ENCODE measurements at places on chromosomes 3 and 15.

GRCh38 chr3:25689226-25689625 is 24.5 kb upstream of the TOP2B start:
- no peak for DNase-seq

GRCh38 chr3:54621184-54621583 is 306.7 kb downstream of the LRTM1 start:
- DNase-seq = no peak

DNA sequence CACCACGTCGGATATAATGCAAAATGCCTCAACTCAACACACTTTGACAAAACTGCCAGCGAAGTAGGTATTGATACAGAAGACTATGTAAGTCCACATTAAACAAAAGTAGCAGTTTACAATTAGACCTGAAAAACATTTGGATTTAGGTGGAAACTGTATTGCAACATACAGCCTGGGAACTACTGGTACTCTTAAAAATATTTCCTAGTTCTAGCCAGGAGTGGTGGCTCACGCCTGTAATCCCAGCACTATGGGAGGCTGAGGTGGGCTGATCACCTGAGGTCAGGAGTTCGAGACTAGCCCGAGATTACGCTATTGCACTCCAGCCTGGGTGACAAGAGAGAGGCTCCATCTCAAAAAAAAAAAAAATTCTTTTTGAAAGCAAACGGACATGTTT is 246.2 kb downstream of the ZBTB20 start:
- no peak for DNase-seq

DNA sequence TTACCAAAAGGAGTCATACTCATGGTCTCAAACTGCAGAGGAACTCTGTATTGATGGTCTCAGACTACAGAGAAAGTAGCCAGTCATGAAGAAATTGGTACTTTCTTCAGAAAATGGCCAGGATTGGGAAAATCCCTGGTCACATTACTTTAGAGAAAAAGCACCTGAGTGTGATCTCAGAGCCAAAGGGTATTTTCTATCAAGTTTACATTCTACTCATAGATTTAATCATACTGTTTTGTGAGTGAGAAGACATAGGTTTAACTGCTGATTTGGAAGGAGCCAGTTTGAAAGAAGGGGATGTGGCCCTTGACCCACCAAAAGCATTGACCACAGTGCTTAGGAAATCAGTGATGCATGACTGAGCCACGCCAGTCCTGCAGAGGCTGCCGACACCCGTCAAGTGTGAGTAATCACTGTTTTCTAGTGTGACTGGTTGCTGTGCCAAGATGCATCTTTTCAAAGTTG is 203.6 kb downstream of the AKAP13 start:
- peak; percentile 41 for DNase-seq

- no peak for DNase-seq
Measured at GRCh38 chr3:175153595-175153994, 294.5 kb downstream of the NAALADL2 start.

DNA sequence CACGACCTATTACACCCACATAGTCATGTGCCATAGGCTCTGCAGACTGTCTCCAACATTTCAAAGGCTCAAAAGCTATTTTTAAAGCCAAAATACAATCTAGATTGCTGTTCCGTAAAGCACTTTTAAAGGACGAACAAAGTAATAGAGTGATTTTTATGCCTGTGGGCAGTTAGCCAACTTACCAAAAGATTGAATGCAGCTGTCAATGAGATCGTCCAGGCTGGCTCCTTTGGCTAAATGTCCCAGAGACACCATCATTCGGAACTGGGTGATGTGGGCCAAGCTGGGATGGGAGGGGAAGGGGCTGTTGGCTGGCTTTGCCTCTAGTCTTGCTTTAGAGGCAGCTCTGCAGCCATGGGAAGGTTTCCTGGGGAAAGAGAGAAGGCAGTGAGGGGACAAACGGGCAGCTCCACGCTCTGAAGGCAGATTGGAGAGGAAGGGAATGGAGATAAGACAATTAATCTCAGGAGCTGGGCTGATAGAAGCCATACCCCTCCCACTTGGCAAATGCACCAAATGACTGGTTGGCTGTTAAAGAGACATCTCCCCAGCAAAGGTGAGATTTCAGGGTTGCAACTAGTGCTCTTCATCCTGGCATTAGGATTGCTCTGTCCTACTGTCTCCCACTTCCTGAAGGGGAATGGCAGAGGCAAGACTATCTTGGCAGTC is 4.8 kb downstream of the RASGRP1 start:
- no peak for DNase-seq

DNA sequence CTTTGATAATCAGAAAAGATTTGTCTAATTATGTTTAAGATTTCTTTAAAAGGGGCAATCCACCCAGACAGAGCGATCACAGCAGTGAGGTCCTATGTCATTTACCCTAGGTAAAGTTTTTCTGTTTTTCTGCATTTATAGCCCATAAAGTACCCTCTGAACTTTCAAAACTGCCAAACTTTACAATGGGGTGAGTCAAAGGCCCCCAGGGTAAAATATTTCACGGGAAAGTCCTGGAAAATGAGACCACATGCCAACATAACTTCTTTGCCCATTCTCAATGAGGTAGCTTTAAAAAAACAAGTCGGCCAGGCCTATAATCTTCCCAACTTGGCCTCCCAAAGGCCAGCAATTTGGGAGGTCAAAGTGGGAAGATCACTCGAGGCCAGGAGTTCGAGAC is 53.0 kb downstream of the SUCLG2 start:
- no peak for DNase-seq

DNA sequence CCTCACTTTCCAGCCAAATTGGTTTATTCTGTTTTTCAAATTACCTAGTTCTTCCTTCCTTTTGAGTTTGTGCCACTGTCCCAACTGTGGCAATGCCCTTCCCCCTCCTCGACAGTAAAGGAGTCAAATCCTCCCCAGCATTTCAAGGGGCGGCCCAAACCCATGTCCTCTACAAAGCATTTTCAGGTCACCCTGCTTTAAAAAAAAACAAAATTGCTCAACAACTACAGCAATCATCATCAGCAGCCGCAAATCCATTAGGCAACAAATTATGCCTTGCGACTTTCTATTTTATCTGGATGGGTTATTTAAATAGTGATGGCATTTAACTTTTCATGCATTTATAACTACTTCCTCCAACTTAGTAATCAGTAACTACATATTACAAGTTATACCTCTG is 32.7 kb downstream of the PLD1 start:
- DNase-seq = no peak

- no peak for DNase-seq
Measured at GRCh38 chr3:51538115-51538458, 432 bp upstream of the RAD54L2 start.

DNA sequence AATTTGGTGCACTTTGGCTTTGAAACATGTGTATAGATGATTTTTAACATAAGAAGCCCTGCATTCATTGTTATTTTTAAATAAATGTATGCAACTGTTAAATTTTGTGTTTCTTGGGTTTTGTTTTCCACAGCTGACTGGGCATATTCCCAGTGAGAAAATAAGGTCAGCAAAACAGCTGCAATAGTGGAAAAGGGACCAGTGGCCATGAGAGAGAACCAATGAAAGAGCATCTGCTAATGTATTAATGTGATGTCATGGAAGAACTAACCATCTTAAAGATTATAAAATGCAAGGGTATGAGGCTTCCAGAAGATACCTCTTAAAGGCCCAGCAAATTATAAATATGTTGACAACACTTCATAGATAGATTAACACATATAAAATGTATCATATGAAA is 31.0 kb upstream of the KBTBD12 start:
- DNase-seq = no peak

- no peak for DNase-seq
Measured at GRCh38 chr15:57500979-57501576, 90.6 kb upstream of the MYZAP start.

DNA sequence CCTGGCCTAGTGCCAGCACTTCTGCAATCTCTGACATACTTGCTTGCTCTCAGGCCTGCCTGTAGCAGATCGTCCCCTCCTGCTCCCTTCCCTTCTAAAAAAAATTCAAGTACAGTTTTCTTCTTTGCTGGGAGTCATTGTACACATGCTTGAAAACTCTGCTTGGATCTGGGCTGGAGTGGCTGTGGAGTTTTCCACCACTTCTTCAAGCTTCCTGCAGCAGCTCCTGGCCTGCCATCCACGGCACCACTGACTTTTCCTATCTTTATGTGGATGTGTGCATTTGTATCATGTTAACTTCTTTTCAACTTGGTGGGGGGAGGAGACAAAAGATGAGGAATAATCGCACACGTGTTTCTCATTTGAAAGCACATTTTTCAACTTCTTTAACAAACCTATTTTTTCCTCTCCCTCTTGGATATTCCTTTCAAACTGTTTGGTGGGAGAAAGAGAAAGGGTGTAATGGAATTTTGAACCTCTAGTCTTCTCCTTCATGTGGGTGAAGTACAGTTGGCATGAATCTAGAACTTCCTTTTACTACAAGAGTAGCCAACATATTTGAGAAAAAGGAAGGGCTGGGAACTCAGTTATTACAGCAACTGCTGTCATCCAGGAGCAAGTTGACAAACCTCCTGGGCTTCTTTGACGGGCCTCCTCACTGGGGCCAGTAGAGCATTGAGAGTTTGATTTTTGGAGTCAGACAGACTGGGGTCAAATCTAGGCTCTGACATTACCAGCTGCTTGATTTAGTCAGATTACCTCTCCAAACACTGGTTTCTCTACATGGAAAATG is 61.2 kb upstream of the LRTM1 start:
- peak; percentile 51 for DNase-seq

GRCh38 chr15:64742385-64742784 is 33.0 kb downstream of the RBPMS2 start:
- DNase-seq = no peak

DNA sequence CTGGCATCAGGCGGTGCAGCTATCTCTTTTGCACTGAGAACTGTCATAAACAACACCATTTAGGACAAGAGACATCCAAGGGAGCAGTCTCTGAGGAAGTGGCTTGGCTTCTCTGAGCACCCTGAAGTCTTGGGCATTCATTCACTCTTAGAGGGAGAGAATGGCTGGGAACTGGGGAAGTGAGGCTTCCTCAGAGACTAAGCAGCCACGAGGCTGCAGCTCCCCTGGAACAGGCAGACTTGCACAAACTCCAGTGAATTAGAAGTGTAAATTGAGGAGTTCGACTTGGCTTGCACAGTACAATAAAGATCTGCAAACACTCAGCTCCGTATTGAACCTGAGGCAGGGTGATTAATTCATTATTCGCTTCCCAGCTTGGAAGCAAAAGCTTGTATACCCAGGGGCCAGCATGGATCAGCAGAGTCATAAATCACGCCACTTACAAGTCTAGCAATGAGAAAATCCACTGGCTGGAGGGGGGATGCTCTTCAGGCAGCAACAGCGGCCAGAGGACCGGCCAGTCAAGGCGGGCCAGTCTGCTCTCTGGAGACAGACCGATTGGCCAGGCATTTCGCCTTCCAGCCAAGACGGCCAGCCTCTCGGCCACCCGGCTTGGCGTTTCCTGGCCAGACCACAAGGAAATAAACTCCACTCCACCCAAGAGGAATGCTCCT is 118.8 kb upstream of the ADPGK start:
- DNase-seq = no peak

DNA sequence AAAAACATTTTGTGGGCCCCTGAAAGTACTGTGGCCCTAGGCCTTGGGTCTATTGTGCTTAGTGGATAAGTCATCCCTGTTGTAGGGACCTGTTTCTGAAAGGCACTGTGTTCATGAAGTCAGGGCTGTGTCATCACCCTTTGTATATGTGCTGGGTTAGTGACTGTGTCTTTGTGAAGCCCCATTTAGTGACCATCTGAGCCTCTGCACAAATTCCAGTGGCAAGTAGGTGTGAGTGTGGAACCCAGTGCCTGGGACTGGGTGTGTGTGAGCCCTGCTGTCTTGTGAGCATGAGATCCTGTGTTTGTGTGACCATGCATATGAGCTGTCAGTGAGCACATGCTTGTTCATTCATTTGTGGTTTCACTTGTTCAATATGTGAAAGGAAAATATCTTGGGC is 1.2 kb upstream of the HYAL1 start:
- DNase-seq = no peak

DNA sequence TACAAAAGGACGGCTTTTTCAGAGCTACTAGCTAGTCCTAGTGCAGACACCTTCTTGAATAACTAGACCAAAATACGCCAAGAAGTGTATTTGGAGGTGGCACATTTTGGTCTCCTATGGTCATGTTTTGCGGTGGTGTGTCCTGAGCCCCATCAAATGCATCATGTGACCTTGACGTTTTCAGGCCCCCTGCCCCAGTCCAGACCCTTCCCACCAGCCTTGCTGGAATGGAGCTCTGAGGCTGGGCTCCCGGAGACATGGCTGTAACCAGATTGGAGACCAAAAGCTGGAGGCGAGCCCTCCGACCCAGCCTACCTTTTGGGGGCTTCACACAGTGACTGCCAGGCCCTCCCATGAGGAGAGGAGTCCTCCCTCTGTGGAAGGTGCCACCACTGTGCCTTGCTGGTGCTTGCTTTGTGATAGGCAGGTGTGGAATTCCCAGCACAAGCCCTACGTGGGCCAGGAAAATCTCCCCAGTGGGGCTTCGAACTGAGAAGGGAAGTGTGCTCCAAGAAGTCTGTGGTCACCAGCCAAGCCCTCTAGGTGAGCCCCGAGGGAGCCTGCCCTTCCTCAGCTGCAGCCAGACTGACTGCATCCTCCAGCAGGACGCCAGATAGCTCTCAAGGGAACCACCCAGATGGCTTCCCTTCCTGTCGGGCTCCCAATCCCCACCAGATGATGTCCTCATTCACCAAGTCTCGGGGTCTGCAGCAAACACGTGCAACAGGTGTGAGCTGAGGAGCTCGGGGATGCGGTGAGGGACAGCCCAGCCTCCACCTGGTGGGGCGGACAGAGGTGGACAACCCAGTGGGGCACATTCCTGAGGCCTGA is 126.2 kb downstream of the ASB7 start:
- DNase-seq = peak; percentile 39

- no peak for DNase-seq
Measured at GRCh38 chr3:194736277-194736895, 50.7 kb downstream of the FAM43A start.

DNA sequence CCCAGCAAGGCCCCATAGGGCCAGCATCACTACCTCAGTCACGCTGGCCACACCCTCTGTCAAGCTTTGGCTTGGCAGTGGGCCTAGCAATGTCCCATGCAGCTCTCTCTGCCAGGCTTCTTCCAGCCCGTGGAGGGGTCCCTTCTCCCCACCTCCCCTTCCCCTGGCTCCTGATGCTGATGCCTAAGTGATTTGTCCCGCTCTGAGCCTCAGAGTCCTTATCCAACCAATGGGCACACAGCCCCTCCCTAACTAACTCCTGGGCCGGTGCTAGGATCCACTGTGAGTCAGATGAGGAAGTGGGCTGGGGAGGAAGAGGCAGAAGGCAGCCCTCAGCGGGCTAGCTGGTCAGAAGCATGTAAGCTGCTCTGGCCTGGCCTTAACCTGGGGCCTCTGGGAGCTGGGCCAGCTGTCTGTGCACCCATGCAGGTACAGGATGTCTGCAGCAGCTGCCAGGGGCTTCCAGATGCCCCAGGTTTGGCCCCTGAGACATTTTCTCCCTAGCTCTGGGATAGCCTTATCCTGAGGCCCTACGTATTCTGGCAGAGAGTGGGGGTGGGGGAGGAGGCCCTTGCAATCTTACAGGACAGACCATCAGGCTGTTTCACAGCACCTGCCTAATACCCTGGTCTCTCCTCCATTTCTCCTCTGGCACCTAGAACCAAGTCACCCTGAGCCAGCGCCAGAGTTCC is 740 bp upstream of the ZBTB47 start:
- DNase-seq = no peak
